ENCODE measurements at places on chromosomes 5 and 9.

GRCh38 chr5:2735996-2736395 is 15.5 kb downstream of the IRX2 start:
- DNase-seq: no peak

DNA sequence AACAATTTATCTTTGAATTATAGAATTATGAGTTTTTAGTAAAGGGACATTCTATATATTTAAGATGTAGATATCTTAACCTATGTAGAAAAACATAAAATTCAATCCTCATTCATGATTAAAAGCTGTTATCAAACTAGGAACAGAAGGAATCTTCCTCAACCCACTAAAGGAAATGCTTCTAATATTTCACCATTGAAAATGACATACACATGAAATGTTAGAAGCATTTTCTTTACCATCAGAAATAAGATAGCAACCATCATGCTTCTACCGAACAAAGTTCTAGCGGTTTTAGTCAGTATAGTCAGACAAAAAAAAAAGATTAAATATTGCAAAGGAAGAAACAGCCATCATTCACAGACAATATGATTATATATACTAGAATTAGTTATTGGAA is 32.2 kb downstream of the SHOC1 start:
- DNase-seq: no peak

GRCh38 chr9:28363151-28363562 is 789.9 kb upstream of the C9orf72 start:
- DNase-seq: peak; percentile 2

- DNase-seq: no peak
Observed at GRCh38 chr9:70285246-70285645, 26.5 kb downstream of the SMC5 start.

DNA sequence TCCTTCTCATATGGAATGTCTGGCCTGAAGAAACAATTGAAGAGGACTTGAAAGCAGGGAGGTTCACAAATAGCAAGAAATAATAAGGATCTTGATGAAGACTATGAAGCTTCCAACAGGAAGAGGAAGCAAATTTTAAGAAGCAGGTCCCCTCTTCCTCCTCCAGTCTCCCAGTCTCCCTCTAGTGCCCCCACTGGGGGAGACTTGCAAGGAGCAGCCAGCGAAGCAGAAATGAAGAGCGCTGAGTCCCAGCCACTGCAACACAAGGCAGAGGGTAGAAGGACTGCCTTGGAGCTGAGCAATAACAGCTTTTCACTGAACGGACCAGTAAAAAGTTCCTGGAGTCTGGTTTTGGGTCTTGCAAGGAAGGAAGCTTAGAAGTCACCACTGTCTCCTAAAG is 32.6 kb upstream of the ACO1 start:
- DNase-seq: no peak

GRCh38 chr9:406886-407654 is 192.4 kb downstream of the DOCK8 start:
- DNase-seq: no peak

DNA sequence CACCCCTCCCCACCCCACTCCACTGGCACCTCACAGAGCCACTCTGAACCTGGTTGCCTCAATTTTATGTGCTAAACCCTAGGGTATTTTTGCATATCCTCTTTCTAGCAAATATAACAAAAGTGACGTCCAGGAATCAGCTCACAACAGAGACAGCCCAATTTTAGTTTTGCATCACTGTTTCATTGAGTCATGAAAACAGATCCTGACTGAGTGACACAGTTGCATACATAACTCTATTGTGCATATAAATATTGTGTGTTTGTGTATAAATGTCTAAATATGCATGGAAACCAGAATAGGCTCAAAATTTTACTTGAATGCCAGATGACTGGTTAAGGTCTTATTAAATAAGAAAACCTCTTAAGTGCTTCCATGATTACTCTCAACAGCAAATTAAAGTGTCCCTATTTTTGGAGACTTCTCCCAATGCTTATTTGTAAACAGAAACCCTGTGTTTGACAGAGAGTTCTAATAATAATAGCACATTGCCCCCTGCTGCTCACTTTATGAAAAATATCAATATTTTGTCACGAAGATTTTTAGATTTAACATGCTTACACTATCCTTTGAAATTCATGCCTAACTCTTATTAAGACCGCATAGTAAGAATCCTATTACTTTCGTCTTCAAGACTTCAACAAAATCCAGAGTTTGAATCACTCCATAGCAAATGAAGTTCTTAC is 75.5 kb upstream of the PRRC1 start:
- DNase-seq: peak; percentile 36

- DNase-seq: no peak
Observed at GRCh38 chr9:33202552-33203201, 35.5 kb upstream of the B4GALT1 start.

DNA sequence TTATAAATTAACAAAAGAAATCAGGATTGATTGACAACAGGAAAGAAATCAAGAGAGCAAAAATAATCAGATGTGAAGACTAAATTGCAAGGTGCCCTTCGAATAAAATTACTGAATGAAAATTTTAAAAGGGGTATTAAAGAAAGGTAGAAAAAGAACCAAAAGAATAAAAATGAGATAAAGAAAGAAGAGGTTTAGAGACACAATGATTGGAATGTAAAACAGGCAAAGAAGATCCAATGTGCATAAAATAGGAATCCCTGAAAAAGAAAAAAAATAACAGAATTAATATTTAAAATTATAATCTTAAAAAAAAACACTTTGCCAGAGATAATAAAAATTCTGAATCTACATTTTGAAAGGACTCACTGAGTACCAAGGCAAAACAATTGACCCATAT is 73.0 kb downstream of the AP3B1 start:
- no peak for DNase-seq

DNA sequence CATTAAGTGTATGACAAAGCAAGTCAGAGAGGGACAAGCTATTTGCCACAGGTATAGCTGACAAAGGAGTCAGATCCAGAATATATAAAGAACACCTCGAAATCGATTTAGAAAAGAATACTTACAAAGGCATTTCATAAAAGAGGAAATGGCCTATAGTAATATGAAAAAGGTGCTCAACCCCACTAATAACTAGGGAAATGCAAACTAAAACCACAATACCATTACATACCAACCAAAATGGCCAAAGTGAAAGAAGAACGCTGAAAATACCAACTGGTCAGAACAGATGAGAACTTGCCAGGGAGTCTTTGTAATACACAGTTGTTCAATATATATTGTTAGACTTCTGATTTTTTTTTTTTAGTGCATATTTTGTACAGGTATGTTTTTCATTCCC is 152.9 kb downstream of the CDC42SE2 start:
- DNase-seq: no peak

DNA sequence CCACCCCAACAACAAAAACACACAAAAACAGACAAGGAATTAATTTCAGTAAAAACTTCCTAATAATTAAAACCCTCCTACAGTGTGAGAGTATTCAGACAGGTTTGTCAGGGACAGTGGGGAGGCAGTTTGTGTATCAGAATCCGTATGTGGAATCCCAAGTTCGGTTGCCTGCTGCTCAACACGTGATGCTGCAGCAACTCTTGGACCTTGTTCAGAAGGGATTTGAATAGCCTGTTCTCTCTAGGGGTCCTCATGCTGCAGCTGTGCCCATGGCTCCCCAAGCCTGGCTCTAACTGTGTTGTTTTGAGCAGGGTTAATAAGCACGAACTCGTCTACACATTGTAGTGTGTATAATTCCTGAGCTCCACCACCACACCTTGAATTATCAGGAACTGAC is 28.7 kb downstream of the TLE4 start:
- DNase-seq: no peak

DNA sequence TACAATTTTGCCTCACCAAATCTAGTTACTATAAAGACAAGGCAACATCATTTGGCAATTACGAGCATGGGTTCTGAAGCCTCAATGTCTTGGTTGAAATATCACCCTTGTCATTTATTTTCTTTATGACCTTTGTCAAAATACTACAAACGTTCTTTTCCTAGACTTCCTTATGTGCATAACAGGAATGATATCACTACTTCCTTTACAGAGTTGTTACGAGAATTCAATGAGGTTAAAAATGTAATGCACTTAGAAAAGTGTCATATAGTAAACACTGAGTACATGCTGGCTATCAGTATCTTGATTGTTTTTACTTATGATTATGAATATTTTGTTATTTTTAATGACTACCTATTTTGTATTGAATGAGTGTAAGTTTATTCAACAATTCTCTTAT is 640.9 kb upstream of the CCNG1 start:
- DNase-seq: no peak

DNA sequence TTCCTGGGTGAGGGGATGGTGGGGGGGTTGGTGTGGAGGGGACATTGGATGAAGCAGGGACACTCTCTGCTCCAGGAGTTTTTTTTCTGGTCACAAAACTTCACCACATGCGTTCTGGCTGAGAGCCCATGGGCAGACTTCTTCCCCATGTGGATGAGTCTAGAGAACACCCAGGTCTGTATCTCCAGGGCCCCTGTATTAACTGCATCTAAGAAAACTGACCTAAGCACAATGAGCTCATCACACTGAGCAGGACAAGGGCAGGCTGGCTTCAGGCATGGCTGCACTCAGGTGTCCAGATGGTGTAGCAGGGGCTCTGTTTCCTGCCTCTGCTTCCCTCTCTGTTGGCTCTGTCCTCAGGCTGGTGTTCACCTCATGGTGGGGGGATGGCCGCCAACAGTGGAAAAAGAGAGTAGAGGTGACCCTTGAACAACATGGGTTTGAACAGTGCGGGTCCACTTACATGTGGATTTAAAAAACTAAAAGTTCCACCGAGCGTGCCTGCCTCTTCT is 85.3 kb upstream of the STC2 start:
- DNase-seq: no peak

- DNase-seq: no peak
Observed at GRCh38 chr5:756865-757345, 27.6 kb downstream of the ZDHHC11B start.

DNA sequence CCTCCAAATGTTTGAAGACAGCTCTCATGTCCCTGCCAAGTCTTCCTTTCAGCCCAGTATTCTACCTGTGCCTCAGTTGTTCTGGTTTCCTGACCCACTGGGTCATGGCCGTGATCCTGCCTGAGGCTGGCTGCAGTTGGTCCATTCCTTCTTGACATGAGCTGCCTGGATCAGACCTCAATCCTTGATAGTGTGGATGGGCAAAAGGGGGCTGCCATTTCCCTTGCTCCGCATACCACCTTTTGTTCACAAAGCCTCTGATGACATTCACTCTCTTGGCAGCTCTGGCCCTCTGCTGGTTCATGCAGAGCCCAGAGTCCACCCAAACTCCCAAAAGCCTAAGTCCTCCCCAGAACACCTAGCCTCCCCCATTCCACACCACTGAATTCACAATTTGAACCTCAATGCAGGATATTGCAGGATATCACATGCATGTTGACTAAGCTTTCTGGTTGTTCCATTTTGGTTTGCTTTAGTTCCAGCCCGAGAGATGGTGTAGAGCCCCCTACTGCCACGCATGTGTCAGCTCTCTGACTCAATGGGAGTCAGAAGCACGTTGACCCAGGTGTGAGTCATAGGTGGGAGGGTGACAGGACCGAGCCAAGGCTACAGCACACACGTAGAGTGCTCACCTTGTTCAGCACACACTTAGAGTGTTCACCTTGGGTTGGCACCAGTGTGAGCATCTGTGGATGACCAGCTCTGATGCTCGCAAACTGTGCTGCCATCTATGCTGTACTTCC is 137.2 kb downstream of the MTX3 start:
- no peak for DNase-seq

- DNase-seq: no peak
Observed at GRCh38 chr5:1724822-1725602, 74.6 kb downstream of the MRPL36 start.

DNA sequence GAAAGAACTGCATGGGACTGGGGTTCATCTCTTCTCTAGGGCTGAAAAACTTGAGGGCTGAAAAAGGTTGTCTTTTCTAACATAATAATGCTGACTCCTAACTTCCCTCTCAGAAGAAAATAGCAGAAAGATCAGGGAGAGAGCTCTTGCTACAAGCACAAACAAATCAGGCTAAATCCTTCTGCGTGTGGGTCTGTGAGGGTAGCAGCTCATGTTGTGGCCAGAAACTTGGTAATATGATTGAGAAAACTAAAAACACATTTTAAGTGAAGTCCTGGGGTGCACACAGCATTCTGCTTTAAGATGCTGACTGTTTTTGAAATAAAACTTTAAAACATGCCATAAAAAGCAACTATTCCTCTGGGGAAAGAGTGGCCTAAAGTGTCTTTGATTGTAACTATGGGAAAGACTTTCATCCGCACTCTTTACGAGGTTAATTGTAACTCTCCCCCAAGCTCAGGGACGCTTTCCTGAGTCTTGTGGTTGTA is 56.7 kb downstream of the SAXO1 start:
- DNase-seq: no peak

GRCh38 chr5:164058621-164059020 is 553.2 kb downstream of the MAT2B start:
- no peak for DNase-seq

GRCh38 chr5:169875091-169875728 is 105.1 kb downstream of the INSYN2B start:
- no peak for DNase-seq

- no peak for DNase-seq
Observed at GRCh38 chr9:100082782-100083181, 16.0 kb downstream of the ERP44 start.

GRCh38 chr9:119332522-119332921 is 36.7 kb downstream of the BRINP1 start:
- DNase-seq: no peak

DNA sequence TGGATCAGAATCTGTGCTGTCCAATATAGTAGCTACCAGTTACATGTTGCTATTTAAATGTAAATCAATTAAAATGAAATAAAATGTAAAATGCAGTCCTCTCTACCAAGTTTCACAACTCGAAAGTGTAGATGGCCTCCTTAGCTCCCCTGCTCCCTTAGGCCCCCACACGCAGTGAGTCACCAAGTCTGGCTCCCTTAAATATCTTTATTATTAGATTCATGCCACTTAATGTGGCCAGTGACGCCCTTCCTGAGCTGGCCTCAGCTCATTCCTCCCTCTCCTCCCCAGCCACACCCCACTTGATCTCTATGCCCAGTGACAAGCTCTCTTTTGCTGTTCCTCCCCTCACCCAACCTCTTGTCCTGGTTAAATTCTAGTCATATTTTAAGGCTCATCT is 88.4 kb upstream of the DNAH5 start:
- no peak for DNase-seq

DNA sequence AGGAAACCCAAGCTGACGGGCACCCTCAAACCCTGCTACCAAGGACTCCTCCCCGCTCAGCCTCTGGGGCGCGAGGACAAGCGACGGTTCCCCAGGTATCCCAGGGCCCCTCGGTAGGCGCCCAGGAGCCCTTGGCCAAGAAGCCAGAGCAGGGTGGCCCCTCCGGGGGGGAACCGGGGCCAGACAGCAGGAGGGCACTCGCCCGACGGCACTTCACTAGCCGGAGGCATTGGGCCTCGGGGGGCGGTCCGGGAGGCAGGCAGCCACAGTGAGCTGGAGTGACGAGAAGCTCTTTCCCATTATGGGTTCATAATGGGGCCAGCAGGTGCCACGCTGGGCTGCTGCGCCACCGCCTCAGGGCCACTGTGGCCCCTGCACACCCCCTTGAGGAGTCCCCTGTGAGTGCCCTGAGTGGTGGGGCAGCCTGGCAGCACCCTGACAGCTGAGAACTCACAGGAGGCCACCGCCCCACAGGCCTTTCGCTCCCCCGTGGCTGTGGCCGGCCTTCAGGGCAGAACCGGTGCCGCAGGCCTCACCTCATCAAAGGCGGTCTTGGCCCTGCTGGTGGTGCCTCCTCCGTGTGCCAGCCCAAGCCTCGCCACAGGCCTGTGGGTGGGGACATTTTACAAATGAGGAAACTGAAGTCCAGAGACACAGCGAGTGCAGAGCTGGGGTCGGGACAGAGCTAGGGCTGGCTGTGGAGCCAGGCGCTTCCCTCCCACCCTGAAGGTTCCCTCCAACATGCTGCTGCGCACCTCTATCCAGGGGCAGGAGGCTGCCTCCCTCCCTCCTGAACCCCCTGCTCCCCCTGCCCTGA is 68.7 kb downstream of the PSMB7 start:
- DNase-seq: no peak
